Activated CD4-positive, alpha-beta T cell treated with anti-CD3 and anti-CD28 coated beads, Interleukin-2, amount 50 U/mL, for 4 hours (primary cell): ENCODE measurements at places on chromosomes 3 and 15.

DNA sequence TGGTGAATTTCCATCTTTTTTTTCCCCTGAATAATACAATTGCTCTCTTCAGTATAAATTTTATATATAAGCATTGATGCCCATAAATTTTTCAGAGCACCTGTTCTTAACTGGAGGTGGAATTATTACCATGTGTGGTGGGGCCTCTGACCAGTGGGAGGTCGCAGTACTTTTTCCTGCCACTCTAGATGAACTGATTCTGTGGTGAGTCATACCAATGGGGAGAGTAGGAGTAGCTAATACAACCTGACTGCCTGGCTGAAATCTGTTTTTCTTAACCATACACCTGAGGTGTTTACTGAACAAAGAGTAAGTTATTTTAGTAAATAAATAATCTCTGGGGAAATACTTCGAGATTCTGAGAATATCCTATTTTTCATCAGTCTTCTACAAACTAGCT is 67.2 kb downstream of the UNC13C start:
- DNase-seq: no peak

GRCh38 chr3:124298951-124299350 is 307.0 kb upstream of the ROPN1 start:
- DNase-seq: no peak

GRCh38 chr3:138452436-138452835 is 18.0 kb downstream of the ESYT3 start:
- no peak for DNase-seq

- DNase-seq: no peak
These were observed 10.4 kb upstream of the ATOSA start for GRCh38 chr15:52689562-52689961.

- no peak for DNase-seq
These were observed 7.2 kb upstream of the IVD start for GRCh38 chr15:40398413-40398873.

DNA sequence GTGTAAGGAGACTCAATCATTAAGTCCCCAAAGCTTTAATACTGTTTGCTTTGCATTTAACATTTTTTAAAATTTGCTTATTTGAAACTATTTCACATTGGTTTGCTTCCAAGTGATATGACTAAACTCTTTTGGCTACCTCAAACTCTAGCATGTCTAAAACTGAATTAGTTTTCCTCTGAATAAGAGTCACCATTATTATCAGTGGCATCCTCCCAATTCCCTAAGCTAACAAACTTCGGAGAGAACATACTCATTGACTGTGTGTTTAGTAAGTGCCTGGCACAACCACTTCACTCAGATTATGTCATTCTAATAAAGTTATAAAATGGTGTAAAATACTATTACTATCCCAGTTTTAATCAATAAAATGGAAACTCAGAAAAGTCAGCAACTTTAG is 21.9 kb downstream of the ATOSA start:
- no peak for DNase-seq

GRCh38 chr3:155231792-155232191 is 61.7 kb downstream of the STRIT1 start:
- no peak for DNase-seq

GRCh38 chr3:15858547-15859506 is 61.0 kb upstream of the ANKRD28 start:
- DNase-seq: peak; percentile 46

- no peak for DNase-seq
These were observed 155.6 kb upstream of the NR2E3 start for GRCh38 chr15:71654720-71655174.
